Hematopoietic multipotent progenitor cell treated with erythropoietin and hydrocortisone succinate and interleukin-3 and kit ligand, for 6 days (in vitro differentiated cells): ENCODE measurements at places on chromosomes 12 and 14.

DNA sequence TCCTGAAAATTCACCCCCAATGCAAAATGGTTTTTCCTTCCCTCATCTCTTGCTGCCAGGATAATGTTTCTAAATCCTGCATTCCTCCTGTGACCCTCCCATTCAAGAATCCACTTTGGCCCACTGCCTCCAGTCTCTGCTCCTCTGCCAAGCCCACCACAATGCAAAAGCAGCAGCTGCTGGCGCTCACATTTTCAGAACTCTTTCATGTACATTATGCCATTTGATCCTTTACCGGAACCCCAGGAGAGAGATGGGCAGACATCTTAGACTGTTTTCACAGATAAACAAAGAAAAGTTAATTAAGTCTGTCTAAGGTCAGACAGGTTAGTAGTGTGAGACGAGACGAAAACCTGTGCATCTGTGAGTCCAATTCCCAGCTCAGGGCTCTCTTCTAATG, 12.9 kb downstream of the LRIG3 start:
- DNase-seq: no peak

GRCh38 chr12:96487634-96488033, 1.7 kb upstream of the CFAP54 start:
- DNase-seq: no peak

GRCh38 chr12:109291521-109292341, 17.4 kb downstream of the FOXN4 start:
- peak; percentile 17 for DNase-seq

DNA sequence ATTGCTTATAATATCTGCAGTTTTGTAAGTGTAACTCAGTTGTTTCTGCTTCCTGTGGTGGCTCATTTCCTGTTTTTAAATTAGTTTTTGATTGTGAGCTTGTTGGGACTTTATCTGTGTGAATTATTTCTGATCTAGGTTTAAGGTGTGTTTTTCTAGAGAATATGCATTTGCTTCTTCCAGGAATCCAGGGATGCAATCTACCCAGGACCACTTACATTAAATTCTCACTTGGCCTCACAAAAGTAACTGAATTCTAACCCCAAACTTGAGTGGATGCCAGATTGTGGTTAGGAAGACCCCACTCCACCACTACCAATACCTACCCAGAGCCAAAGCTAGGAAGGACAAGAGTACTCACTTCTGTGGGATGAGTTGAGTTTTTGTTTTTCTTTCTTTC, 11.9 kb downstream of the STYX start:
- DNase-seq: peak; percentile 22

DNA sequence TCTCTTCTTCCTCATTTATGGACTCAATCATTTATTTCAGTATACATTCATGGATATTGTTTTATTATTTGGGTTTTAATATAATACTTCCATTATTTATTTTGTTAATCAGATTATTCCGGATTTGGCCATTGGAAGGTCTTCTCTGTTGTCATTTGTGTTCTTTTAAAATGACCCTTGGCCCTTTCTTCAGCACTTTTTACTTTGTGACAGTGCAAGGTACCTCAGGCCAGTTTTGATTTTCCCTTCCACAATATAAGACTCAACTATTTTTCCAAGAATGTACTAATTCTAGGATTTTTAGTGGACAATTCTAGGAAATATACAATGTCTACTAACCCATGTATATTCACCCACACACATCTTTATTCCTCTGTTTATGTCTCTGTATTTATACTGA, 521.4 kb upstream of the FOXG1 start:
- DNase-seq: no peak

- DNase-seq: peak; percentile 38
Observed at GRCh38 chr12:47820631-47821345, 1.1 kb upstream of the HDAC7 start.

GRCh38 chr14:69719501-69719951, 47.4 kb upstream of the SRSF5 start:
- DNase-seq: no peak

DNA sequence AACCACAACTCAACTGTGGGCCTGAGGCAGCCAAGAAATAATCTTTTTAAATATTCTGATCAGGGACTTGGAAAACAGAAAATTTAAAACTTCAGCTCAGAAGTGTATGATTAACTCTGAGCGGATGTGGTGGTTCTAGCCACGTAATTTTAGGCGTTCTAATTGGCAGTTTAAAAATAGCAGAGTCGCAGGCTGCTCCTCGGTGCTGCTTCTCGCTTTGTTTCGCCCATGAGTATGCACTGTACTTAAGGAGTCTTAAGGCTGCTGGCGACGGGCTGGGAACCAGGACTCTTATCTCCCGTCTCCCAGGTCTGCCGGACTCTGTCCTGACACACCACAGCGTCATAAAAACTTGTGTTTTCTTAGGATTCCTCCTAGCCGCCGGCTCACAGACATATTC, 113.4 kb upstream of the PELI2 start:
- peak; percentile 42 for DNase-seq

DNA sequence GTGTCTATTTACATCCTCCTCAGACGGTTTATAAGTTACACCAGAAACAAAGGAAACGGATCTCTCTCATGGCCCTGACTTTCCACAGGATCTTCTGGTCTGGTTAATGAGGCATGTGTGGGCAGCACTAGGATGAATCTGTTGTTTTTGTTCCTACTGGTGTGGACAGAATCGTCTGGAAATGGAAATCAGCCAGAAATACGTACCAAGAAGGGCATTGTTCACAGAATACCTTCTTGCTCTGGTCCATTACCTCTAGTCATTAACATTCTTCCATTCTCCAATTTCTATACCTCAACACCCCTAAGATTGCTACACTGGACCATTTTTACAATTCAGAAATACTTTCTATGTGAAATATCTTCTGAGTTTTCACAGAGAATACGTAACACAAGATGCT, 86.0 kb downstream of the TPH2 start:
- no peak for DNase-seq

DNA sequence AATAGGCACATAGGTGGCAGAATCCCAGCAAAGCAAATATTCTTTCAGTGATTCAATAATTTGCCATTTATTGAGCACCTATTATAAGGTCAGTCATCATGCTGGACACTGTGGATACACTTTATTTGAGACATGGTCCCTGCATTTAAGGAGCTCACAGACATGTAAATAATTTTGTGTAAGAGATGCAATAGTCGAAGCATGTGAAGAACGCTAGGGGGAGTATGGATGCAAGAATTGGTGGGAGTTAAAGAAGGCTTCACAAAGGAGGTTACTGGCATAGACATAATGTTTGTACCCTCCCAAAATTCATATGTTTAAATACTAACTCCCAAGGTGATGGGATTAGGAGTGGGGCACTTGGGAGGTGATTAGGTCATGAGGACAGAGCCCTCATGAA, 260.6 kb upstream of the GARIN6 start:
- DNase-seq: peak; percentile 24

- no peak for DNase-seq
Observed at GRCh38 chr12:122848471-122849351, 13.5 kb downstream of the HIP1R start.

DNA sequence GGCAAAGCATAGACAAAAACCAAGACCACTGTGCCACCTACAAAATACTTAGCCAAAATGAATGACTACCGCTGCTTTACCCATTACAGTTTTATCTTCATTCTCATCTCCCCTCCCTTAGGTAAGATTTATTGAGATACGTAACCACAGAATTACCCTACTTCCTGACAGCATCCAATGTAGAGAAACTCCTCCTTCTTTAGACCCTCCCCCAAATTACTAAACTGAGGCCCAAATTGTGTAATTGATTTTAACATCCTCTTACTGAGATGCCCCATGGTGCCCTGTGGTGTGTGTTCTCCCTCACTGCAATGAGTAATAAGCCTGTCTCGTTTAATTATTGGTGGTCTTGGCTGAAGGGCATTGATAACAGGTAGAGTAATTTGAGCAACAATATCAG, 19.1 kb downstream of the VRK1 start:
- DNase-seq: peak; percentile 67

DNA sequence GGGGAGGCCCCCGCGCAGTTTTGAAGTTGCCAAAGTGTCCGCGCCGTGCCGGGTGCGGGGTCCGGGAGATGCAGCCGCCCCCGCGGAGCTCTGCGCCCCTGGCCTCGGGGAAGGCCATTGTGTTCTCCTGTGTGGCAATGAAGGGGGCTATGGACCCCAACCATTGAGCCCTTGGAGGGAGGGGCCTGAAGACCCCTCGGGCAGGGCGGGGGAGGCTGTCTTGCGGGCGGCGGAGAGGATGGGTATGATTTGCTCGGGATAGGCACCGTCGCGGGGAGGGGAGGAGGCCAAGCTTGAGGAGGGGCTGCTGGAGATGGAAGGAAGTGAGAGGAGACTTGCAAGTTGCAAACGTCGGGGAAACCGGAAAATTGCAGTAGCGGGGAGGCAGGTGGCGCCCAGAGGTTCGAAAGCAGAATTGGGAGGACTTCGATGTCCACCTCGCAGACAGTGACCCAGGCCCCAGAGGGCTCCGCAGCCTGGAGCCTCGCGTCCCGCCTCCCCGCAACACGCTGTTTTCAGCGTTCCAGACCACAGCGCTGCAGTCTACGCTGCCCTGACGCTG, 25.4 kb downstream of the BCL11B start:
- DNase-seq: no peak

GRCh38 chr12:46546634-46547273, 174.2 kb upstream of the SLC38A2 start:
- no peak for DNase-seq

- DNase-seq: no peak
Observed at GRCh38 chr14:89319687-89320086, 97.3 kb downstream of the FOXN3 start.

GRCh38 chr14:45048385-45048784, 35.5 kb upstream of the PRPF39 start:
- no peak for DNase-seq

DNA sequence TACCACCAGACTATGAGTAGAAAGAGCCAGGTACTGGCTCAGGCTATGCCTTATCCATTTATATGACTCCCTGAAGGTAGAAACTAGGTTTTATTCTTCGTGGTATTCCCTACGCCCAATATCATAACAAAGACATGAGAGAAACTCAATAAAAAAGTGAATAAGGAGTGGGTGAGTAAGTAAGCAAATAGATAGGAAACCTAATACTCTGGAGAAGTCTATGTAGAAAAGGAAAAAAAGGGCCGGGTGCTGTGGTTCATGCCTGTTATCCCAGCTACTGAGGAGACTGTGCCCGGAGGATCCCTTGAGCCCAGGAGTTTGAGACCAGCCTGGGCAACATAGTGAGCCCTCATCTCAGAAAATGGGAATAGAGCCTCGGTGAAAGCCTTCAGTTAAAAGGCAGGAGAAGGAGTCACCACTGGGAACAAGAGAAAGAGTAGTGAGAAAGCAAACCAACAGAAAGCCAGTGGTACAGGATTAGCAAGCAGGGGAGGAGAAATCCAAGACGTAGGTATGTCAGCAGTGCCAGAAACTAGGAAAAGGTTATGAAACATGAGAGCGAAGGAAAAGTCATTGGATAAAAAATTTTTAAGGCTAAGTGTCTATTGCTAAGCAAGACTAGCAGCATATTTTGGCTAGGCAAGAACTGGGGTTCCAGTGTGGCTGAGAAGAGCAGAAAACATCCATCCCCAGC, 6.0 kb upstream of the OR6J1 start:
- DNase-seq: no peak

DNA sequence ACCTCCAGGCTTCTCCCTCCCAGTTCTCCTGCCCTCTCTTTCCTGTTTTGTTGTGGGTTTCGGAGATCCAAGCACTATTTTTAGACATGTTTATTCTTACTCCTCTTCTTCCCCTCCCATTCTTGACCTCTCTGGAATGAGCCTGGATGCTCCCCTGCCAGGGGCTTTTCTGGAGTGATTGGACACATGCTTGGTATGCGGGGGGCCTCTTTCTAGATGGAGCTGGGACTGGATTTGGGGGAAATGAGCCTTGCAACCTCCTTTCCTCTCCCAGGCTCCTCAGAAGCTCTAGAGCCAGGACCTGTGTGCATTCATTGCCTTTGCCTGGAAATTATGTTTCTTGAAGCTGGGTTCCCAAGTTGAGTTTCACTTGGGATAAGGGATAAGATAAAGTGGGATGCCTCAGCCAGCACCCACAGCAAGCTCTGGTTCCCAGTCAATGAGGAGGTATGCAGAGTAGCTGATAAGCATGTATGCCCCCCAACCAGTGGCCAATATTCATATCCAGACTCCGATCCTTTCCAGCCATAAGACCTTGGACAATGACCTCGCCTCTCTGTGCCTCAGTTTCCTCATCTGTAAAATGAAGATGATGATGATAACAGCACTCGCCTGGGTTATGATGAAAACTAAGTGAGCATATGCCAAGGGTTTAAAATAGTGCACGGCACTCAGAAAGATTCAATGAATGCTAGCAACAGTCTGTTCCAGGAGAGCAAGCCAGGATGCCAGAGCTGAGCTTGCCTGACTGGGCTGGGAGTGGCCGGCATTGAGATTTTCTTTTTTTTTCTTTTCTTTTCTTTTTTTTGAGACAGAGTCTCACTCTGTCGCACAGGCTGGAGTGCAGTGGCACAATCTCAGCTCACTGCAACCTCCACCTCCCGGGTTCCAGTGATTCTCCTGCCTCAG, 97.8 kb downstream of the SCARB1 start:
- no peak for DNase-seq

- no peak for DNase-seq
Observed at GRCh38 chr14:54769951-54770863, 132.4 kb downstream of the GCH1 start.

DNA sequence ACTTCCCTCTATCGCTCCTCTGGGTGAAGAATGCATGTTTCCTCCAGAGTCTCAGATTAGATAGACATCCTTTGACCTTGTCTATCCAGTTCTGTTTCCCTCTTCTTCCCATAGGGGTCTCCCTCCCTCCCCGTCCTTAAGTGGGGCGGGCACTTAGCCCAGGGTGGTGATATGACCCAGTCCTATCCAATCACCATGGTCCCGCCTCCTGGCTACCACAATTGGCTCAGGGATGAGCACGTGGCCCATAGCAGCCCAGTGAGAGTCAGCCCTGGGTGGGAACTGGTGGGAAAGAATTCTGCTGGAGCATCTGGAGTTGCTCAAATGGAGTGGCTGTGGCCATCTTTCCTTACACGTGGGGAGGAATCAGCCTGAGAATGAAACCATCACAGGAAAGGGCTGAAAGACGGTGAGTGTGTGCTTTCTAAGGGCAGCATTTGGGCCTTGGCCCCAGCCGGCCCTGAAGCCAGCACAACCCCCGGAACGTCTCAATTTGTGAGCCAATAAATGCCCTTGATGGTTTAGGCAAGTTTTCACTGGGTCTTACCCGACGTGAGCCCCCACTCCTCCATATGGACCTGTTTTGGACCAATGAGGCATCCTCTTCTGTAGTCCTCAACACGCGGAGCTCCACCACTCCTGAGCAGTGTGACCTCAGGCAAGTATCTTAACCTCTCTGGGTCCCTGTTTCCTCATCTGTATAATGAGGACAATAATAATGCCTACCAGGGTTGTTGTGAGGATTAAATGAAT, 14.4 kb upstream of the MLXIP start:
- DNase-seq: peak; percentile 94

GRCh38 chr12:76417116-76417515, 68.9 kb upstream of the BBS10 start:
- no peak for DNase-seq

GRCh38 chr14:81303258-81303935, 82.6 kb upstream of the GTF2A1 start:
- peak; percentile 79 for DNase-seq

GRCh38 chr14:39474416-39474911, 42.2 kb upstream of the FBXO33 start:
- DNase-seq: no peak
